ENCODE measurements at places on chromosomes 3 and 15.

GRCh38 chr3:184227481-184227935, 1.9 kb upstream of the VWA5B2 start:
- no peak for DNase-seq

DNA sequence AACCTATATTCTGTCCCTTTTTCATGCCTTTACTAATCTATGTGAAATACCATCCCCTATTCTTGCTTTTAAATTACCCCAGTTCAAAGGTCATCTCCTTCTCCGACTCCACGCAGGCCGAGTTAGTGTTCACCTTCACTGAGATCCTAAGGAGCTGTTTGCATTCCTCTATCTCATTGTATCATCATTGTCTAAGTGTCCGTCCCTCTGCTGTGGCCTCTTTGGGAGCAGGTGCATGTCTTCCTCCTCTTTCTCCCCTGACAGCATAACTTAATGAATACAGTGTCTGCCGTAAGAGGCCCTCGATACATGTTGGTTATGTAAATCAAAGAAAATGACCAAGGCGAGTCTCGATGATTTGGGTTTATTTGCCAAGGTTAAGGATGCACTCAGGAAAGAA, 4.9 kb upstream of the PPP1R2 start:
- DNase-seq = no peak

- DNase-seq = no peak
Observed at GRCh38 chr15:46636206-46636605, 1001.4 kb downstream of the SQOR start.

DNA sequence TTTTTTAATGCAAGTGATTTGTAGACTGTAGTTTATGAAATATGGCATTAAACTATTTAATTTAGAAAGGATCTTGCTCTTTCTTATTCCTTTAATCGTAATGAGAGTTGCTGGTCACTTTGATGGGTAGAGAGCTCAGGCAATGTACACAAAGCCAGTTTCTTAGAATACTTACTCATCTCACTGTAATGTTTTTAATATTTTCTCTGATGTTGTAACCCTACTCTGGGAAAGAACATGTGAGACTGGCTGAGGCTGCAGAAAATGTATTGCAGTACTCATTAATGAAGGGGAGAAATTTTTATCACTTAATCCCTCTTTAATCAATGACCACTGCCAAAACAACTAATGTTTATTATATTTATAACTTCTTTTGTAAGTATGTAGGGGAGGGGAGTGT, 479.4 kb upstream of the KCNMB2 start:
- DNase-seq = no peak

GRCh38 chr3:125381743-125382142, 6.6 kb upstream of the ZNF148 start:
- no peak for DNase-seq

- DNase-seq = no peak
Observed at GRCh38 chr3:140344601-140345205, 333.2 kb upstream of the TRIM42 start.

GRCh38 chr15:62929000-62929357, 113.6 kb upstream of the TPM1 start:
- DNase-seq = no peak

DNA sequence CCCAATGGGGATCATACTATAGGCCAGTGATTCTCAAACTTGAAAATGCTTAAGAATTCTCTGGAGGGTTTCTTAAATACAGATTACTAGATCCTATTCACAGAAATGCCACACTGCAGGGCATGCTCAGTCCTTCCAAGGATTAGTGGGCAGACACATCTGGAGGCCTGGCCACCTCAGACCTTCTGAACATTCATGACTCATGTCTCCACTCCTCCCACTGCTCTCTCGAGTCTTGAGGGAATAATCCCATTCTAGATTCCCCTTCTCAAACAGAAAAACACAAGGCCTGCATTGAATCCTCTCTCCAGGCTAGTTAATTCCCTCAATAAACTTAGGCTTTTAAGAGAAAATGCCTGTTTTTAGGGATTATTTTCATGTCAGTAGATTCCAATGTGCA, 22.1 kb downstream of the ZNF621 start:
- no peak for DNase-seq

DNA sequence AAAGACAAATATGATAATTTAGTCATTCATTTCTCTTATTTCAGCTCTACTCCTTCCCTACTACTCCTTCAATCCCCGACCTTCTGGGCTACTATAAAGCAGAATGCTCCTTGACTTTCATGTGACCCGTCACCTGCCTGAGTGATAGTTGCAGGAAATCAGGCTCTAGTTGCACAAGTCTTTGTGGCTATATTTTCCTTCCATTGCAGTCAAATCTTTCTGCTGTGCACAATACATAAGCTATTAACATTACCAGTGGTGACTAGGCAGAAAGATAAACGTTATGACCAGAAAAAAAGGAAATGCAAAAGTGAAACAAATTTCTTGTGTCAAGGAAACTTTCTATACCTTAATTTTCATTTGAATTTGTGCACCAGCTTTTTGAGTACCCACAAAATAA, 2.3 kb downstream of the SUCNR1 start:
- DNase-seq = no peak

GRCh38 chr3:54476891-54477290, 354.5 kb downstream of the CACNA2D3 start:
- no peak for DNase-seq

- no peak for DNase-seq
Observed at GRCh38 chr3:41024031-41024836, 175.1 kb upstream of the CTNNB1 start.

DNA sequence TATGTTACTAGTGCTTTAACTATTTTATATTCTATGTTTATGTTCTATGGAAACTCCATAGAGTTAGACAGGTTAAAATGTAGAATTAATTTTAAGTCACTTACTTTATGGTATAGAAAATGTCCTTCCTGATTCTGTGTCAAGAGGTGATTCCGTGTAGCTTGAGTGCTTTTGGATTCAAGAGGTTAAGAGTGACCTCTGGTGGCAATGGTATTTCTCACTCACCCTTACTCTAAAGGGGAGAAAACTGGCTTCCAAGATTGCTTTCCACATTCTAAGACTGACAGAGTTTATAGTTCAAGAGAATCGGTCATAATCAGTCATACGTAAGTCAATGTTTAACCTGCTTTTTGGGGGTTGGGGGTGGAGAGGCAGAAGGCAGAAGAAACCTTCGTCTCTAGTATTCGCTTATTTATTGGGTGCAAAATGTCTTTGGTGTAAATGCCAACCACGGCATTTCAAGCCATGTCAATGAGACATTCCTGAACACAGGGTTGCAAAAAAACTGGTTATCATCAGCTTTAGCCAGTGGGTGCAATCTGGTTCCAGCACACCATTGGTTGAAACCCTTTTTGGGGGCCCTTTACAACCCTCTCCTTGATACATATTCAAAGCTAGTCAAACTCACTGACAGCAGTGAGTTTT, 92.0 kb upstream of the VGLL3 start:
- peak; percentile 1 for DNase-seq

DNA sequence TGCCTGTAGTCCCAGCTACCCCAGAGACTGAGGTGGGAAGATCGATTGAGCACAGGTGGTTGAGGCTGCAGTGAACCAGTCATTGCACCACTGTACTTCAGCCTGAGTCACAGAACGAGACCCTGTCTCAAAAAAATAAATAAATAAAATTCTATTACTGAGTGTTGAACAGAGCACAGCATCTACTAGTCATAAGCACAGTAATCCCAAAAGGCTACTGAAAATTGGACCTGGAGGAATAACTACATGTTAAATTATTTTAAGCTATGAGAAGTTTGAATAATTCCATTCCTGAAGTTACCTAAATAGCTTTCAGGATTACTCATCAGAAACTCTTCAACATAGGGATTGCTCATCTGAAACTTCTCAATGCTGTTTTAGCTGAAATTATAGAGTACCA, 43.4 kb downstream of the ARMC8 start:
- no peak for DNase-seq

DNA sequence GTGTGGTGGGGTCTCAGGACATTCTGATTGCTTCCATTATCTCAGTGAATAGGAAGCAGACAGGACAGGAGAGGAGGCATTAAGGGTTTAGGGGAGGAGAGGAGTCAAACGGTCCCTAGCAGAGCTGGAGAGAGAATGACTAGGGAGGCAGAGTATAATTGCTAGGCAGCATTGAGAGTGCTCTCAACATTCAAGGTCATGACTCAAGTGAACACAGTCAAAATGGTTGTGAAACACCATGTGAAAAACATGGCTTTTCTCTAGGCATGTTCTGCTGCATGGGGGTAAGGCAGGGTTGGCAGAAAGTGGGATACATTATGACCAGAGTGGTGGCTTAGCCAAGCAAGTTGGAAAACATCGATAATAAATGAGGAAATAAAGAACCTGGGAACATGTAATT, 19.5 kb upstream of the HRH1 start:
- DNase-seq = no peak

- DNase-seq = no peak
Observed at GRCh38 chr3:17639765-17640164, 102.7 kb downstream of the TBC1D5 start.

- DNase-seq = no peak
Observed at GRCh38 chr15:88043396-88043795, 213.1 kb downstream of the NTRK3 start.

DNA sequence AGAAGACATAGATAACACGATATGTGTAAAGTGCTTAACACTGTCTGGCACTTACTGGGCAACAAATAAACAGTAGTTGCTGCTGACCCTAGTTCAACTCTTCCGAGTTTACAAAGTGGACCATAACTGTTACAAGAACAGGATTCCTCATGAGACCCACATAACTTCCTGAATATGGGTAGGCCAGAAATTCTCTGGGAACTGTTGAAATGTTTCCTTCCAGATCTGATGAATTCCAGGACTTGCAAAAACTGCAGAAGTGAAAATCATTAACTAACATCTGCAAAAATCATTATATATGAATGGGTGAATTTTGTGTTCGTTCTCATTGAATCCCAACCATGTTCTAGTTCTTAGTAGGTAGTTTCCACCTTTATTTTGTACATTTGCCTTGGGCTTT, 181.7 kb upstream of the MME start:
- DNase-seq = no peak

DNA sequence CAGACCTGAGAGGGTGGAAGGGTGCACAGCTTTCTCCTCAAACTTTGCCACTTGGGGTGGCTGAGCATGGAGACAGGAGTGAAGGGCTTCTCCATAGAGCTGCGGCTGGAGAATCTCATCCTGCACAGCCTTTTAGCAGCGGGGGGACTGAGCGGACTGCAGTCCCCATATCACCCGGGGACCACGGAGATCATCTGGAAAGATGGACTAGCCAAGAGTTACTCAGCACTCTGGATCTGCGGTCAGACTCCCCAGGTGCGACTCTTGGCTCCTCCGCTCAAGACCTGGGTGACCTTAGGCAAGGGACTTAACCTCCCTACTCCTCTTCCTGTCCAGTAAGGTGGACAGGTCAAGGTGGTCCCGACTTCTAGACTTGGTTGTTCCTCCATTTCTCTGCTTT, 125.8 kb upstream of the MEF2A start:
- no peak for DNase-seq

GRCh38 chr3:168546707-168547106, 451.0 kb upstream of the GOLIM4 start:
- DNase-seq = no peak

- peak; percentile 12 for DNase-seq
Observed at GRCh38 chr3:105369500-105370371, 3.0 kb downstream of the ALCAM start.

GRCh38 chr3:138364356-138365252, 16.2 kb downstream of the MRAS start:
- DNase-seq = no peak

GRCh38 chr15:75068748-75069147, 45.4 kb downstream of the PPCDC start:
- no peak for DNase-seq

- no peak for DNase-seq
Observed at GRCh38 chr3:23629181-23629894, 176.4 kb upstream of the UBE2E1 start.

DNA sequence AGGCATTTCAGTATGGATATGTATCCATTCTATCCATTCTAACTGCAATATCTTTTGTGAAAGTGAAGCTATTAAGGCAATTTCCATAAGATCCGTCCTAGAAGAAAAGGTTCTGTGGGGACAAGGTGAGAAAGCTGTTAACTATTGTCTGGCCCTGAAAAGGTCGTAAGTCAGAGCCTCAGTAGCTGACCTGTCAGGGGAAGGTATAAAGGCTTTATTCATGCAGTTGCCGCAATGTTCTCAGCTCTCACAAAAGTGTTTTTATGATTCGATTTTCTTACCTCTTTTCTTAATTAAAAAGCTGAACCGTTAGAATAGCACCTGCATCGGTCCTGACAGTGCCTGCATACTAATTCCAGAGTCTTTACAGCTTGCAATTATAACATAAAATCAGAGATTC, 24.7 kb downstream of the ZIC4 start:
- no peak for DNase-seq

DNA sequence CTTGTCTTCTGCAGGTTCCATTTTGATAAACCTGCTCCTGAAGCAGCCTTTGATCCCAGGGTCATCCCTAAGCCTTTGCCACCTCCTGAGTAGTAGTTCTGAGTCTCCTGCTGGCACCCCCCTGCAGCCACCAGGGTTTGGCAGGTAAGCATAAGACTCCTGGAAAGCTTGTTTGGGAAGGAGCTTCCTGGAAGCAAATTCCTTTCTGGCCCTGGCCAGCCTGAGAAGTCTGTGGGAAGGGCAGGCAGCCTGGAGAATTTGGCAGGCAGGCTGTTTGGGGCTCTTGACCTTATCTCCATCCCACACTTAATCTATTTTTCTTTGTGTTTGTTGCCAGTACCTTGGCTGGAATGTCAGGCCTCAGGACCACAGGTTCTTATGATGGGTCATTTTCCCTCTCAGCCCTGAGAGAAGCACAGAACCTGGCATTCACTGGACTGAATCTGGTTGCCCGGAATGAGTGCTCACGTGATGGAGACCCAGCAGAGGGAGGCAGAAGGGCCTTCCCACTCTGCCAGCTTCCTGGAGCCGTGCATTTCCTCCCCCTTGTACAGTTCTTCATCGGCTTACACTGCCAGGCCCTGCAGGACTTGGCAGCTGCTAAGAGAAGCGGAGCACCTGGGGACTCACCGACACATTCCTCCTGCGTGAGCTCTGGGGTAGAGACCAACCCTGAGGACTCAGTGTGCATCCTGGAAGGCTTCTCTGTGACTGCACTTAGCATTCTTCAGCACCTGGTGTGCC, 13.4 kb downstream of the ATRIP start:
- no peak for DNase-seq

DNA sequence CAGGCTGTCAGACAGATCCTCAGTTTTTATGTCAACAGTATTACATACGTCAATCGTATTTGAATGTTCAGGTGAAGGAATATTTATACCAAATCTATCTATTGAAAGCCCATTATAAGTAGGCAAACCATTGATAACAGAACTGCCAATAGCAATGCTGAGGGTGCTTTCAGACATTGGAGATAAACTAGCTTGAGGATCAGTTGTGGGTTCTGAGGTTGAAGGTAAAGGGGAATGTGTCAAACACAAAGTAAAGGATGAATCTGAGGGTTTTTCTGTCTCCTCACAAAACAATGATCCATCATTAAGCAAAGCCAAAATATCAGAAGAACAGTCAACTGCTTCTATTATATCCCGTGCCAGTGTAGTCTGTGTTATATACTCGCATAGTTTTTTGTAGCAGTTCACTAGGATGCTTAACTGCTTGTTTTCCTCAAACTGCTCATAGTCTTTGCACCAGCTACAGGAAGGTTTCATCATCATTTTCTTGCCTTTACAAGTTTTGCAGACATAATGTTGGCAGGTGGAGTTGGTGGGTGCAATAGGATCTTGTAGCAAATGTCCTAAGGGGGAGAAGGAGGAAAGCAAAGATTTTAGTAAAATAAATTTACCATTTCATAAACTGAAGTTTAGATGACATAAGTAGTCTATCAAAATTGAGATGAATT, 43.8 kb downstream of the MSL2 start:
- no peak for DNase-seq

Data from NCI-H1930 (cell line).